ENCODE measurements at places on chromosomes 5 and 9.
A peak's percentile ranks its signal among the peaks of the same experiment; 100 is the strongest.

- DNase-seq = no peak
Measured at GRCh38 chr5:139976703-139977102, 66.4 kb downstream of the NRG2 start.

GRCh38 chr9:9284201-9284600 is 1328.6 kb downstream of the PTPRD start:
- no peak for DNase-seq

GRCh38 chr9:74985041-74985440 is 32.3 kb upstream of the C9orf40 start:
- DNase-seq = no peak

DNA sequence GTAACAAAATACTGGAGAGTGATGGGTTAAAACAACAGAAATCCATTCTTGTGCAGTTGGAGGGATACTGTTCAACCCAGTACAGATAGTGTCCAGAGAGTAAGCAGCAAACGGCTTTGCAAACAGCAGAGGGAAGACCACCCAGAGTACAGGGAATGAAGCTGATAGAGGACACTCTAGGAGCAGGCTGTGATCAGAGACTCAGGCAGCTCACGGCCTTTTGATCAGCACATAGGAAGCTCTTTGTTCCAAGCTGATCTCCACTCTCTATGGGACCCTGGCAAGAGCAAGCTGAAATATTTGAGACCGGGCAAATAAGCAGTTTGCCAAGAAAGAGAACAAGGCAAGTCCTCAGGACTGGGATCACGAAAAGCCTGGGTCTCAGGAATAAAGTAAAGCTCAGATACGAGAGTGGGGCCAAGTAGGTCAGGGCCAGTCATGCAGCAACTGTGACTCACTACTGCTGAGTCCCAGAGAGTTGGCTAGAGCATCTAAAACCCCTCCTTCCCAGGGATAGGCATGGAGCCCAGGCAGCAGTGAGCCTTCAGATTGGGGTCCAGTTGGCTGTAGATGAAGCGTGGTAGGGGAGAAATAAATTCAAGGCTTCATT is 52.4 kb downstream of the MELK start:
- DNase-seq = no peak

- DNase-seq = peak; percentile 86
Measured at GRCh38 chr9:129482521-129483414, 138.1 kb downstream of the C9orf50 start.

GRCh38 chr5:147767048-147767447 is 15.5 kb downstream of the JAKMIP2 start:
- no peak for DNase-seq

DNA sequence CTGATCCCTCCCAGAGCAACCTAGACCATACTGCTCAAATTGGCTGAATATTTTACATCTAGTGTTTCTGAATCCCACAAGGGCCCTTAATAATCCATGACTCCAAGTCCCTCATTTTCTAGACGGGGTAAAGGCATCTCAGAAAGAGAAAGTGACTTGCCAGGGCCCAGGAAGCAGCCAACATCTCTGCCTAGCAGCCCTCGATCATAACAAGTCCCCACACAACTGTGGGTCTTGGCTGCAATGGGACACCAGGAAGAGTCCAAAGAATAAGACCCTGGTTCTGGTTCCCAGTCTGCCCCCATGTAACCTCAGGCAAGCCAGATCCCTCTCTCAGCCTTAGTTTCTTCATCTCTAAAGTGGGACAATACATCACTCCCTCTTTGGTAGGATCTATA is 6.3 kb downstream of the ANXA6 start:
- DNase-seq = no peak

- DNase-seq = no peak
Measured at GRCh38 chr5:2514484-2514883, 237.0 kb downstream of the IRX2 start.

- DNase-seq = no peak
Measured at GRCh38 chr5:145350513-145350912, 484.6 kb downstream of the PRELID2 start.

- DNase-seq = no peak
Measured at GRCh38 chr5:154103233-154103632, 64.5 kb downstream of the MFAP3 start.

DNA sequence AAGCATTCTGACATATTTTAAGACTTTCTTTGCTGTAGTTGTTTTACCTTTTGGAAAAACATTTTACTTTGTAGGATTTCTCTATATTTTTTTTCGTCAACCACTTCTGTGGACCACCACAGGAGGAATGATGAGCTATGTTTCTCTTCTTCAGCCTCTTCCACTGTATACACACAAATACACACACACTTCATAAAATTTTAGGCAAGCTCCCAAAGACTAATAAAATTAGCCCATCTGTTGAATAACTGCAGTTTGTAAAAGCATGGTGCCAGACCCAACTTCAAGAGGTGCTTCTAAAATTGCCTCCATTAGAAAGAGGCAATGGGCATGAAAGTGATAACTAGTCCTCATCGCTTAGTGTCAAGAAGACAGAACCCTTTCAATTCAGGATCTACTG is 4.1 kb upstream of the CEP120 start:
- DNase-seq = no peak

DNA sequence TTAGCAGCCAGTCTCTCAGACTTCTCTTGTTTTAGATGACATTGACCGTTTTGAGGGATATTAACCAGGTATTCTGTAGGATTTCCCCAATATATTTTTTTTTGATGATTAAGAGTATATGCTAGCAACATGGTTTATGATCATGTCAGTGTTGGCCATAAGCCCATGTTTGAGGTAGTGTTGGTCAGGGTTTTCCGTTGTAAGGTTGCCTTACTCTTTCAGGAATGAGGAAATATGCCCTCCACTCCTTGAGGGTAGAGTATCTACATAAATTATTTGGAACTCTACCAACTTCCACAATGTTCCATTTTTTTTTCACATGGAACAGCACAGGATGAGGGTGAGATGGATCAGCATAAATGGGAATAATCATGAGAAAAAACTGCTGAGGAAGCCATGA is 188.4 kb upstream of the PRDM9 start:
- DNase-seq = no peak

GRCh38 chr5:180472269-180472668 is 21.9 kb upstream of the CNOT6 start:
- no peak for DNase-seq

- DNase-seq = no peak
Measured at GRCh38 chr5:15010936-15011335, 139.4 kb upstream of the ANKH start.

DNA sequence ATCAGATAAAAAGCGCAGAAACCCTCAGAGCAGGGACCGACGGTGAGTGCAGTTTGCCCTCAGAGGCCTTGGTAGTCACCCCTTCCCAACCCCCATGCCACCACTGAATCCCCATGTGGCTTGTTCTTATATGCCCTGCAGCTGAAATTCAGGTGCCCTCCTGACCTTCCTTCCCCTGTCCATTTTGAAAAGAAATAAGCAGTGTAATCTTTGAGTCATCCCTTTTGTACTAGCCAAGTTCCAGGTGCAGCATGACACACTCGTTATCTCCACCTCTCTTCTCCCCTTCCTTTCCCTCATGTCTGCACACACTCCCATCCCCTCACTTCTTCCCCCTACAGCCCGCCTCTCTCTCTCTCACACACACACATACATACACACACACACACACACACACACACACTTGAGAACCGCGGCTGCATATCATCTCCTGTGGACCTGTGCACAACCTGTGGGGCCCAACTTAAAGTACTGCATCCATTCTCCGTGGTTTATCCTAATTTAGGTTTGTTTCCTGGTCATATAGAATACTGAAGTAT is 53.1 kb downstream of the SYK start:
- DNase-seq = no peak

DNA sequence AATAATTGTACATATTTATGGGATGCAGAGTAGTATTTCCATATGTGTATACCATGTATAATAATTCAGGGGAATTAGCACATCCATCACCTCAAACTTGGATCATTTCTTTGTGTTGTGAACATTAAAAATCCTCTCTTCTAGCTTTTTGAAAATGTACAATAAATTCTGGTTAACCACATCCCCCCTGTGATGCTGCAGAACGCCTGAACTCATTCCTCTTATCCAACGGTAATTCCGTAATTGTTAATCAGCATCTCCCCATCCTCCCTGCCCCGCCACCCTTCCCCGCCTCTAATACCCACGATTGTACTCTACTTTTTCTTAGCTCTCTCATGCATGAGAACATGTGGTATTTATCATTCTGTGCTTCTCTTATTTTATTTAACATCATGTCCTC is 127.7 kb upstream of the ANKRD55 start:
- DNase-seq = no peak

DNA sequence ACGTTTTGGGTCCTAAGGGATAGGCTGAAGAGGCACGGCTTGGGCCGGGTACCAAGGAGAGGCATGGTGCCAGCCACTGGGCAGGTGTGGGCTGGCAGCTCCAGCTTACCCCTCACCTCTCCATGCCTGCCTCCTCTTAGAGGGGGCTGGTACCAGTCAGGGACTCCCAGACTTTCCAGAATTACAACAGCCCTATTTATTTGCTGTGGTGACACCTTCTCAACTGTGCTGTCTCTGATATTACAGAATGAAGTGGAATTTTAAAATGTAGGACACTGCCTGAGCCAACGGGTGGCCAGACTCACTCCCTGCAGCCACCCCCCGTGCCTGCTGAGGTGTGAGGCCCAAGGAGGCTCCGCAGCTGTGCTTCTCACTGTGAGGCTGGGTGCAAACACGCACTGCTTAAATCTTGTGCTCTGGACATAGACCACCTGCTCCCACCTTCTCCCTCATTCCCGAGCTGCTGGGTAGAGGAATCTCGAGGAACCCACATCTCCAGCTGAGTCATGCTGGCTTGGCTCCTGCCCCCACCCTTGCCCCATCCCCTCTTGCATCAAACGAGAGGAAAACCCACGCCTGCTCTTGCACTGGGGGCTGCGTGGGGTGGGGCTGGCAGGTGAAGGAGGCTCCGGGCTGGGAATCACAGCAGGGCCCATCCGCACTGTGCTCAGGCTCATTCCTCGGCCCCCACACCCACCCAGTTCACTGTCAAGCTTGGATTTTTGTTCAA is 47.9 kb downstream of the PRRT1B start:
- no peak for DNase-seq

DNA sequence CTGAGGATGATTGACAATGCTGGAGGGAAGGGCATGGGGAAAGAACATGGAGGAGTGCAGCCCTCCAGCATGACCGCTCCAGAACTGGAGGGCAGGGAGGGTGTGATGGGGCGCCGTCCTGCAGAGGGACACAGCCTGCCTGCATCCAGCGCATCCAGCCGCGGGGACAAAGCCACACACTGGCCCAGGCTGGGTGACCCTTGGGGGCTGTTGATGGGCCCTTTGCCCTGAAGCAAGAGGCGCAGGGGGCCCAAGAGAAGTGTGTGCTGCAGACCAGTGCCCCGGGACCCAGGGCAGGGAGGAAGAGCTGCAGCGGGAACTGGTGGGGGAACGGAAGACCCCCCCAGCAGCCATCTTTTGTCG is 169.8 kb upstream of the PPP1R26 start:
- peak; percentile 74 for DNase-seq

- no peak for DNase-seq
Measured at GRCh38 chr9:137271696-137272076, 5.8 kb upstream of the TOR4A start.

DNA sequence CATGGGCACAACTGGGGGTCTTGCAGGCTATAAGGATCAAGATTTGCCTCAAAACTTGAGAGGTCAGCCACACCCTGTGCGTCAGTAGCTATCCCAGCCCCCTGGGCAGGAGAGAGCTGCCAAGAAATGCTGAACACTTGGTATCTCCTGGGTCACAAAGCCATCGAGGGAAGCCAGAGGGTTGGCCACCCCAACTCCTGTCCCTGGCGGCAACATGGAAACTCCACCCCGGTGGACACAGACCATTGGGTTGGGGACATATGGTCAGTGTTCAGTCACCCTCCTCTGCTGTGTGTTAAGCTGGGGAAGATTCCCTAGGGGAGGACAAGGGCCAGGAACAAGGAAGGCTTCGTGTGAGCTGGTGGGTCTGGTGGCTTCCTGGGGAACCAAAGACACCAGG is 140.6 kb downstream of the C5orf15 start:
- no peak for DNase-seq

- DNase-seq = peak; percentile 60
Measured at GRCh38 chr5:82635561-82636288, 357.6 kb upstream of the RPS23 start.

- DNase-seq = no peak
Measured at GRCh38 chr5:60604771-60605170, 95.2 kb downstream of the DEPDC1B start.

DNA sequence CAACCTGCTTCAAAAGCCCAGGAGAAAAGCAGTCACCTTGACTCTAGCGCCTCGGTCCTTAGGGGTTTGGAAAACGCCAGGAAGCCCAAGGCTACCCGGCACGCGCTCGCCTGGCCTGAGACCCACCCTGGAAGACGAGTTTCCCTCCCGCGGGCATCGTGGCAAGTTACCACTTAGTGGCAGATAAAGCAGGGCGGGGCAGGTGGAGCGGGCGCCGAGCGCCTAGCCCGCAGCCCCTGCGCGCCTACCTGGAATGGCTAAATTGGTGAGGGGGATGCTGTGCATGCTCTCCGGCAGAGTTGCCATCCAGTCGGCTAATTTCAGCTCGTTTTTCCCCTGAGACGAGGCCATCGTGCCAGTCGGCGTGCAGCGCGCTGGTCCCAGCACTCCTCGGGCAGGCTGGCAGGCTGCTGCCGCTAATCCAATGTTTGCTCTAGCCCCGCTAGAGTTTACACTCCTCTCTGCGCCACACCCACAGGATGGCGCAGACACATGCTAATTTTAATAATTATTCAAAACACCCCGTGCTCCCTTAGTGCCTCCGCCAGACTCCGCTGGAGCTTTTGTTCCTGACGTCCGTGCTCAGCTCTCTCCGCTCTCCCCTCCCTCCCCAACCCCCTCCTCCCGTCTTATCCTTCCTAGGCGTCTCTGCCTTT is at the start of gene PLCXD3:
PLCXD3 (minus strand) TSS at position 426 of the 656 bp plus-strand sequence; CDS start at position 351, 75 bp downstream.
- no peak for DNase-seq

GRCh38 chr5:132566657-132567056 is 9.9 kb downstream of the RAD50 start:
- no peak for DNase-seq

- DNase-seq = no peak
Measured at GRCh38 chr5:1391691-1392090, 46.8 kb upstream of the CLPTM1L start.

DNA sequence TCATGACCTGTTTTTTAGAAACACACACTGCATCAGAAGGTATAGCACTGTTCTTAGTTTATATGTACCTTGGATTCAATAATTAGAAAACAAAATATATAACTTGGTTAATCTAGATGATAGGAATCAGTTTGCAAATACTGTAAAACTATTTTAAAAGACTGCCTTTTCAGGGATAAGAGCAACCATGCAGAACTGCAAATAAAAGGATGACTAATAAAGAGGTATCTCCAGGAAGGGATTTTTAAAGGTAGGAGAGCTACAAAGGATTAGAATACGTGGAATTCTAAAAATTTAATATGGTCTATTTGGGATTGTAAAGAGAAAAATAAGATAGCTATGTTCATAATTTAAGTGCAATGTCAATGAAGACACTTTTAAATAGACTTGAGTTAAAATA is 9.4 kb downstream of the GABRA1 start:
- DNase-seq = no peak

GRCh38 chr9:111831371-111832108 is 36.8 kb upstream of the SHOC1 start:
- no peak for DNase-seq

GRCh38 chr9:98884849-98885248 is 58.9 kb upstream of the COL15A1 start:
- DNase-seq = no peak

GRCh38 chr5:125199373-125199772 is 452.9 kb upstream of the ZNF608 start:
- no peak for DNase-seq
